Activated CD4-positive, CD25-positive, alpha-beta regulatory T cell (primary cell): ENCODE measurements at places on chromosomes 3 and 15.

DNA sequence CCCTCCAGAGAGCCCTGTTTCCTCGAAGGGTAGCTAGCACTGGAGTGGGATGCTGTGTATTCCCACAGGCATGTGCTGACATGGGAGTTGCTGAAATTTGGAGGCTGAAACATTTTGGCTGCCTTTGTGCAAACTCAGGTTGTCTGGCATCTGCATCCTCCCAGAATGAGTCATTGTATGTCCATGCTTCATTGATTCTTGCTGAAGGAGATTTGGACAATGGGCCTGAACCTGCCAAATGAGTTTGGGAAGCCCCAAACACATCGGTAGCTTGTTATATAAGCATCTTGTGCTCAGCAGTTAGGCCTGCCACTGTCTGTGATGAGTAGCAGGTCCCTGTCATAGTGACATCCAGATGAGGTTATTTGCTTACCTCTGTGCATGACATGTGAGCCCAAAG lies 160.0 kb downstream of the IL5RA start:
- no peak for DNase-seq

DNA sequence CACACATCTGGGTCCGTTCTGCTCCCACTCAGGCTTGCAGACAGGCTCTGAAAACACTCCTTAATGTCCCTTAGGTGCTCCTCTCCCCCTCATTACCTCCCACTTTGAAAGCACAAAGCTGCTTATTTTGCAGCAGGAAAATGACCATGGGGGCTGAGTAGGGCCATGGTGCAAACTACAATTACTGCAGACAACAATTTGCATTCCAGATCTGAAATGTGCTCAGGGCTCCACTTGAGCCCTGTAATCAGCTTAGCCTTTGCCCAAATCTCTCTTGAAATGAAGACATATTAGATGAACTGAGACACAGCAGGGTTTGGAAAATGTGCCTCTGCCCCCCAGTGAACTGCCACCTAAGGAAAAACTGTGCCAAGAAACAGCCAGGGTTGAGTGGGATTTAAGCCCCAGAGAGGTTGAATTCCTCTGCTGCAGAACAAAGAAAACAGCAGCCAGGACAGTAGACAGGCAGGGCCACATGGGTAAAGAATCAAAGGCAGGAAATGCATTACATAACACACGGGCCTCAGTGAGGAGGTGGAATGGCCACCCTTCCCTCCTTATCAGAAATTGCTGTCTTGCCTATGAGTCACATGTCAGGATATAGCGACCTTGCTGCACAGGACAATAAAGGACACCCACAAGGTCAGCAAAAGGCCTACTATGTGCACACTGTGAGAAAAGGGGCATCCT lies 126.8 kb upstream of the ARHGEF3 start:
- no peak for DNase-seq

- no peak for DNase-seq
Measured at GRCh38 chr3:174548841-174549623, 310.1 kb upstream of the NAALADL2 start.

DNA sequence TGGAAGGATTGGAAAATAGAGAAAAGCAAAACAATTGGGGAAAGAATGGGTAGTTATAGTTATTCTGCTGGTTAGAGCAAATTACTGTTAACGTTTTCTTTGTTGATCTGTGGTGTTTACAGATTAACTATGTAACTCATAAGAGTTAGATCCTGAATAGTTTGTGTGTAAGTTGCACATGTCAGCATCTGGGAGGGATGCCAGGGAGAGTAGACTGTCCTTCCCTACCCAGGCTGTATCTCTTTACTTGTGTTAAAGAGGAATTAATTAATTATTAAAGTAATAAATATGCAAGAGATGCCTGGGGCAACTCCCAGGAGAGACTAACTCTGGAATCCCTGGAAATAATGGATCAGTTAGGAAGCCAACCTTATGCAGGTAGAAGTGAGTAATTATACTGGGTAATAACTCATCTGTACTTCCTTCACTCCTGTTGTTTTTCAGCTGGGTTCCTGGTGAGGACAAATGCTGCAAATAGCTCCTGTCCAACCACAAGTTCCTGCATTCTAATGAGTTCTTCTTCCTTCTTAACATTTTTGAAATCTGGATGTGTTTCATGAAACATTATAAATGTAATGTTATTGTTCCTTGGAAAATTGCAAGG lies 18.9 kb downstream of the GHRL start:
- no peak for DNase-seq

GRCh38 chr15:90286678-90287077 lies 21.2 kb downstream of the NGRN start:
- no peak for DNase-seq

DNA sequence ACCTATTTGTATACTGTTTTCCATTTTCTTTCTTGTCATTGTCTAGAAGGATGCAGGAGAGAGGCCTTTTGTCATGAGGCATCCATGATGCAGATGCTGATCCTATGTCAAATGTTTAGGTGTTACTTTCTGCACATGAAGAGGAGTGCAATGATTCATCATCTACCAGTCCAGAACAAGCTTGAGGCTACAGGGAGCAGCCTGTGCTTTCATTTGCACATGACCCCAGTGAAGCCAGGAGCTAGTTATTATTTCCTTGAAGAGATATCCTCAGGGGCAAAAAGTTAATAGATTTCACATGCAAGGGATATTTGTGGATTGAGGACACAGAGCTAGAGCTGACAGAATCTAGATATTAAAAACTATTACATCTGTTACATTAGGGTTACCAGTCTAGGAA lies 204.4 kb upstream of the TGFBR2 start:
- no peak for DNase-seq

GRCh38 chr3:58924578-58924977 lies 125.2 kb downstream of the CFAP20DC start:
- no peak for DNase-seq

DNA sequence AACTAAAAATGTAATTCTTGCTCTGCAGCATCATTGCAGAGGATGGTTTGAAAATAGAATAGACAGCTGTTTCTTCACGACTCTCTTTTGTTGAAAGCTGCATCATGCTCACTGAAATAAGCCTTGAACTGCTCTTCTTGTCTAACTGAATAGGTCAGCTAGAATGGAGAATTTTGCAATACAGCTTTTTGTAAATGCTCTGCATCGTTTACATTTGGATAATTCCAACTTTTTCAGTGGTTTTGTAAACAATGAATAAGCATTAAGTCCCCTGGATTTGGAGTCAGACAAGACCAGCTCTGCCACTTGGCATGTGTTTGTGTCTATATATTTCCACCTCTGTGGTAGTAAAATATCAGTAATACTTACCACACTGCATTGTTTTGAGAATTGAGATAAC lies 95.2 kb downstream of the PLSCR2 start:
- no peak for DNase-seq

DNA sequence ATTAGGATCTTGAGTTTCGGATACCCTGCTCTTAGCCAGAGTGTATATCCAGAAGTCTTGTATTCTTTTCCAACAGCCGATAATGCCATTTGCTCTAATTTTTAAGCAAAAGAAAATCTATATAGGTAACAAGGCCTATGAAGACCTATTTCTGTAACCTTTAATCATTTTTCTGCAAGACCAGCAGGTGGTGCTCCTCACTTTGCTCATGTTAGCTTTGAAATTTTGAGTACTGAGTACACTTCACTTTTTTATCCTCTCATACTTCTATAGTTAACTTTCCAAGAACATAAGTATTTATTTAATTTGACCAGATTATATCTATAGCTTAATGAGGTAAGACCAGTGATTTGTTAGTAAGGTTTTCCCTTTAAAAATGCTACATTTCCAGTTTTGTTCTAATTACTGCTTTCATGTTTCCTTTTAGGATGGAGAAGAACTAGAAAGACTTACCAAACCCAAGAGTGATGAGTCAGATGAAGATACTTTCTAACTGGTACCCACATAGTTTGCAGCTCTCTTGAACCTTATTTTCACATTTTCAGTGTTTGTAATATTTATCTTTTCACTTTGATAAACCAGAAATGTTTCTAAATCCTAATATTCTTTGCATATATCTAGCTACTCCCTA lies 20.5 kb downstream of the SLC35A5 start:
- DNase-seq: no peak
